H4 (cell line): ENCODE measurements at places on chromosomes 1 and 21. TPM values are rescaled to one million over a fixed set of nuclear protein-coding genes. Genes with fewer than 3 reads are reported as not detected.

The SLC16A1 gene
- total RNA-seq, result 59.6 and 67.3 TPM in 2 replicates

The THAP3 gene
- total RNA-seq, result 11.4 and 17.0 TPM in 2 replicates

The DENND2C gene
- 0.39 and 0.62 TPM in 2 replicates for total RNA-seq

The KAZN gene
- total RNA-seq, result 0.51 and 1.6 TPM in 2 replicates

The HSD3B2 gene
- not detected in 2 replicates for total RNA-seq

The GBP5 gene
- total RNA-seq, result 0.25 TPM in 1 of 2 replicates, not detected in the other

The OR2L2 gene
- not detected in 2 replicates for total RNA-seq

The C8B gene
- not detected in 2 replicates for total RNA-seq

The ZNF593OS gene
- total RNA-seq, result not detected in 2 replicates

The GGPS1 gene
- total RNA-seq, result 28.3 and 46.0 TPM in 2 replicates

The NPHP4 gene
- total RNA-seq, result 2.4 and 12.0 TPM in 2 replicates

GRCh38 chr1:76961181-76961819 is 94.0 kb downstream of the ST6GALNAC5 start:
- no peak for DNase-seq

DNA sequence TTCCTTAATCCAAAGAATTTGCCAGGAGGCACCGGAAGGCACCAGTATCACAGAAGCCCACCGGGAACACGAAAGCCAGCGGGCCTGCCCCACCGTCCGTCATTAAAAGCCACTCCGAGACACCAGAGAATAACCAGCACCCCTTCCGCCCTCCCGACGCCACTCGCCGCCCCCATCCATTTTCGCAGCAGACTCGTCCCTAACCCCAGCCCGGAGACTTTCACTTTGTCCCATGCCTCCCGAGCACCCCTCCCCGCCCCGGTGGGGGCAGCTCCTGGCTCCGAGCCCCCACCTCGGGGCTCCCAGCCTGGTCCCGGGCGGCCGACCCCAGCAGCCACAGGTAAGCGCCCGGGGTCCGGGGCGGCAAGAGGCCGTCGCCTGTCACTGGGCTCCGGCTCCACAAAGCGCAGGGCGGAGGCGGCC is 105.4 kb downstream of the SLC45A1 start:
- DNase-seq, result no peak

DNA sequence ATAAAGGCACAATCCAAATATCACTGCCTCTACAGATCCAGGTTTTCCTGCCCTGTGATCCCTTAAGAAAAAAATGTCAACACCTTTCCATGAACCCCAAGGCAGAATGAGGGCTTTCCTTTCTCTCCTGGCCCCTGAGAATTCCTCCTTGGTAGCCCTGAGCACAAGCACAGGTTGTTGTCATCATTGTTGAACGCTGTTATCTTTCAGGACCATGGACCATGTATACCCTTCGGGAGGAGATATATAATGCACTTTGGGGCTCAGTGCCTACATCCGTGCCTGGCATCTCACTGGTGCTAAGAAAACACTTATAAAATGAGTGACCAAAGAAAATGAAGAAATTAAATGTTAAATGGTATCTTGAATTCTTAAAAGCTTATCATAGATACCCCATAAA is 296.2 kb downstream of the SETD4 start:
- DNase-seq, result no peak

GRCh38 chr1:205339717-205340116 is 17.0 kb downstream of the KLHDC8A start:
- no peak for DNase-seq

- DNase-seq, result no peak
Measured at GRCh38 chr1:109229531-109230127, 15.9 kb downstream of the SARS1 start.

GRCh38 chr1:26630634-26631033 is 65.2 kb upstream of the ARID1A start:
- DNase-seq, result no peak

- no peak for DNase-seq
Measured at GRCh38 chr1:78464449-78464891, 26.3 kb upstream of the PTGFR start.

- DNase-seq, result no peak
Measured at GRCh38 chr1:66757722-66758240, 5.5 kb downstream of the DYNLT5 start.

DNA sequence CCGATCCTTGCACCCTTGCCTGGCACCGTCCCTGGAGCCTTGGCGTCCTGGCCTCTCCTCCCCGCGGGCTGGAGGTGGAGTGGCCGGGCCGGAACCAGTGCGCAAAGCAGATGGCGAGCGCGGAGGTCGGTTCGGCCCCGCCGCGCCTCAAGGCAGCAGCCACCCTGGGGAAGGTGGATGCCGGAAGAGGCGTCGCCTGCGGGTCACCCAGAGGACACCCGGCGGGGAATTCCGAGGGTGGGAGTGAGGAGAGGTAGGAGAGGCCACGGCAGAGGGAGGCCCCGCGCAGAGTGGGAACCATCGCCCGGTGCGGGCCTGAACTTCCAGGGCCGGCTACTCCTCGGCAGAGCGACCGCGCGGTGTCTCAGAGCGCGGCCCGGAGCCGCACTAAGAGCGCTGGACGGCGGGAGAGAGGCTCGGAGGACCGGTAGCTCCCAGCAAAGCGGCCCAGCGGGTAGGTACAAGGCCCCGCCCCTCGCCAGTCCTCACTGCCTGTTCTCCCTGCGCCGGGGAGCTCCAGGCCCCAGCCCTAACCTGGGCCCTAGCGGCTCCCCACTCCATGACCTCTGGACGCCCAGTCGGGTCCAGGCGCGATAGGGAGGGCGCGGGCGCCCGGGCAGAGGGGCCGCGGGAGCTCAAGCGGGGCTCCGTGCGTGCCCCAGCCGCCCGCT is at the start of gene RNF207:
RNF207 (plus strand) TSS at position 271 of the 671 bp plus-strand sequence. CDS start 417 bp downstream, outside the sequence.
- DNase-seq, result no peak

DNA sequence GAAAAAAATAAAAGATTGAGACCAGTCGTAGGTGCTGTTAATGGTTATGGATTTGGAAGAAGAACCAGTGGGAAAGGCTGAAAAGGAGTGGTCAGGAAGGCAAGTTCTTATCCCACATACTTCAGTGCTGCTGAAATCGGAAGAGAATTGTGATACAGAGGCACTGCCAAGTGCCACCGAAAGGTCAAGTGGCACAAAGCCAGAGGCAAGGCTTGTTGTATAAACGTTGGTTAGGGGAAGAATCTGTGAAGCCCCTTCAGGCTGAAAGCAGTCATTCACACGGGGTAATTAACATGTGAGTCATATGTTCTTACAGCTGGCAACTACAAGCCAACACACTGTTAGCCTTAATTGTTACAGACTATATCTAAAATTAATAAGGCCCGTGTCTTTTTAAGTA is 48.8 kb downstream of the ZBTB40 start:
- peak; percentile 89 for DNase-seq

- DNase-seq, result no peak
Measured at GRCh38 chr1:115112496-115113375, 23.4 kb upstream of the TSPAN2 start.

DNA sequence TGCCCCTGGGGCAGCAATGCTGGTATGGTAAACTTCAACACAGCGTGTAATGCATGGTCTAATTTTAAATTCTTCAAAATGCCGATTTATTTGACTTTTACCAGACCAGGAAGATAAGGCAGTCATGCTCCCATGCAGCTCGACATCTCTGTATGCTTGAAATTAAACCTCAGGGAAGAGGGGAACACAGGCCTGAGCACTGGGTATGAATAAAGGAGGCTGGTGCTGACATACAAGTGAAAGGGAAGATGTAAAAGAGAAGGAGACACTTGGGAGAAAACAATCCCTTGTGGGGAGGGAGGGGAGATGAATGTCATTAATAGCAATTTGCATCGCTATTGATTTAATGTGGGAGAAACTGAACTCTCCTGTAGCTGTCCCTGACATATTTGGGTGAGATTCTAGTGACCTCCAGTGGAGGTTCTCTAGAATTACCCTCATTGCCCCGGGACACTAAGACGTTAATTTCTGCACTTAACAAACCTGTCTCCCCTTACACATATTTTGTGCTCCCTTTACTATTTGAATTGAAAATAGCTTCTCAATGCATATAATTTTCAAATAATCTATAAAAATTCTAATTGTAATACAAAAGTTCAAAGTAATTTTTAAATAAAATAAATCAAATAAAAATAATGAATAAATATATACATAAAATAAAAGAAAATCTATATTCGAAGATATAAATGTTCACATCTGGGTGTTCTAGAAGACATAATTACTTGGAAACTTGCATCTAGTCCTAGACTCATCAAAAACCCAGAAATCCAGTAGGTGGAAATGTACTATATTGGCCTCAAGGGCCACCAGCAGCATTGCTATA is 283.1 kb downstream of the LMX1A start:
- DNase-seq, result peak; percentile 42

DNA sequence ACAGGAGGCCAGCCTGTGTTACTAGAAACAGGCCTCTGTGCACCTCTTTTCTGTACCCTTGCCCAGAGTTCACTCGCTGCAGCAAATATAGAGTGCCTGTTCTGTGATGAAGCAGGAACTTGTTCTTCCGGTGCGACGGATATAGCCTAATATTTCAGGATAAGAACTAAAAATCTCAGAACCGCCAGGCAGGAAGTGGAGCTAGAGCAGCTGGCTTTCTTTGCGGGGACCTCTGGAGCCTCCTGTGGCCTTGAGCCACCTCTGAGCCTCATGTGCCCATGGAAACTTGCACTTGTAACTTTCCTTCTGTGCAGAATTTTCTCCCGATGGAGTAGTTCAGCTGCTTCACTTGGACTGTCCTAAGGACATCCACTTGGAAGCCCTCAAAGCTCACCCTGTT is 44.5 kb upstream of the VAMP3 start:
- DNase-seq, result no peak

DNA sequence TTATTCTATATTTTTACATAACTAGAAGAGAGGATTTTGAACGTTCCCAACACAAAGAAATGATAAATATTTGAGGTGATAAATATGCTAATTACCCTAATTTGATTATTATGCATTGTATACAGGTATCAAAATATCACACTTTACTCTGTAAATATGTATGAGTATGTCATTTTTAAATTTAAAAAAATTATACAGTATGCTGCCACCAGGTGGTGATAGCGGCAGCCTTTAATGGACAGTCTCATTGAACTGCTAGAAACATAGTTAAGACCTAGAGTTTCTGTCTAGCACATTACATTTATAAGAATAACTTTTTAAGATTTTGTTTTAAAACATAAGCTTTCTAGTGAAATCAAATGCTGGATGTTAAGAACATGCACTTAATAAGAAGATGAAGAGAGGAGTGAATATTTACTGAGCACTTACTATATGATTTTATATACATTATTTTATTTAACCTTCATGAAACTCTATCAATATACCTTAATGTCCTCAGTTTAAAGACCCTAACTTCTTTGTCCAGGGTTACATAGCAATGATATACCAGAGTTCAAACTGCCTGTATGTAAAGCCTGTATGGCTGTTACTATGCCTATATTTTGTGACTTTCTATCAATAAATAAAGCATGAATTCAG is 207.1 kb downstream of the NUF2 start:
- no peak for DNase-seq

- no peak for DNase-seq
Measured at GRCh38 chr1:228136901-228137300, 3.2 kb upstream of the GUK1 start.

GRCh38 chr1:211935448-211935970 is 99.8 kb downstream of the INTS7 start:
- no peak for DNase-seq

DNA sequence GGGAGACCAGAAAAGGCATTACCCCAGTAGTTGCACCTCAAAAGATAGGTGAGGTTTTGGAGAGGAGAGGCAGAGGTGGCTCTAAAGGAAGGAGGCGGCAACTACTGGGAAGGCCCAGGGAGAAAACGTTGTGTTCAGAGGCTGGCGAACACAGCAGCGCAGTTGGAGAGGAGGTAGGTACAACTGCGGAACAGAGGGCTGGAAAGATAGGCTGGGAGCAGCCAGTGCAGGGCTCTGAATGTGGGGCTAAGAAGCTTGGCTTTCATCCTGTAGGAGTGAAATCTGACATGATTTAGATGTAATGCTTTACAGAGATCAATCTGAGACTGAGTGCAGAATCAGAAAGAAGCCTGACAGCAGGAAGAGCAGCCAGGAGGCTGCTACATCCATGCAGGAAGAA is 13.0 kb downstream of the RIMS3 start:
- no peak for DNase-seq

GRCh38 chr1:33872683-33873082 is 8.8 kb downstream of the HMGB4 start:
- DNase-seq, result no peak

DNA sequence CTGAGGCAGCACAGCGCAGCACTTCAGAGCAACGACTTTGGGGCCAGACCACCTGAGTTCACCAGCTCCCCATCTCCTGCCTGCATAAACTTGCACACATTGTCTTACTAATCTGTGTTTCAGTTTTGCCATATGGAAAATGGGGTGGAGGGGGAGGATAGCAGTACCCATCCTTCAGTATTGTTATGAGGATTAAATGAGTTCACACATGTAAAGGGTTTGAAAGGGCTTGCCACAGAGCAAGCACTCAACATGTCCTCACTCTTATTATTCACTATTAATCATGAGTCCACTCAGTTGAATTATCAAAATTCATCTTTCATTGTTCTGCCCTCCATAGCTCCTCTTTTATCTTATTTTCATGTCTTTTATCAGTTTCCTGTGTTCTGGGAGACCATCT is 40.1 kb upstream of the BMP8B start:
- DNase-seq, result no peak

DNA sequence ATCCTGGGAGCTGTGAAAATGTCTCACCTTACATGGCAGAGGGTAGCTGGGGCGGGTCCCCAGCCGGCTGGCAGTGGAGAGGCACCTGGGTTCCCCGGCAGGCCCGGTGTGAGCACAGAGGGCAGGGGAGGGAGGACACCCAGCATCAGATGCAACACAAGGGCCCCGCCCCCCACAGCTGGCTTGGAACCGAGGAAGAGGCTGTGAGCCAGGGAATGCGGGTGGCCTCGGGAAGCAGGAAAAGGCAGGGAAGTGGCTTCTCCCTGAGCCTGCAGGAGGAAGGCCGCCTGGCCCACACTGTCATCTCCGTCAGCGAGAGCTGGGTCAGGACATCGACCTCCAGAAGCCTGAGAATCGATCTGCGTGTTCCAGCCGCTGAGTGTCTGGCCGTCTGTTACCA is 87.3 kb downstream of the SIK1 start:
- DNase-seq, result no peak

DNA sequence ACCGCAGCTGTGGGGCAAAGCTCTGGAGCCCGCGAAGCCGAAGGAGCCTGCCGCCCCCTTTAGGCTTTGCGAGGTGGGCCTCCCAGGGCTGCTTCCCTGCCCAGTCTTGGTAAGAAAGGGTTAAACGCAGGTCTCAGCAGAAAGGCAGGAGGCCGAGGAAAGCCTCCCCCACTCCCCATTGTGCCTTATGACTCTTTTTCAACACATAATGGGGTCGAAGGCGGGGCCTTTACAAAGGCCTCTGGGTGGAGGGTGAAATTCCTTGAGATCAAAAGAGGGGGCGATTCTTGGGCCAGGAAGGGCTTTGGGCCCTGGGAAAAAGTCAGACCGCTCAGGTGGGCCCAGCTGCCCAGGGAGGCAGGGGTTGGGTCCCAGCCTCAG is 880 bp downstream of the ALPL start:
- DNase-seq, result no peak

- no peak for DNase-seq
Measured at GRCh38 chr1:48851638-48852037, 74.9 kb upstream of the BEND5 start.
